Muscle of arm (tissue), 14 donors: ENCODE measurements at places on chromosomes 2 and 18. TPM values are rescaled to one million over a fixed set of nuclear protein-coding genes. Genes with fewer than 3 reads are reported as not detected.

DNA sequence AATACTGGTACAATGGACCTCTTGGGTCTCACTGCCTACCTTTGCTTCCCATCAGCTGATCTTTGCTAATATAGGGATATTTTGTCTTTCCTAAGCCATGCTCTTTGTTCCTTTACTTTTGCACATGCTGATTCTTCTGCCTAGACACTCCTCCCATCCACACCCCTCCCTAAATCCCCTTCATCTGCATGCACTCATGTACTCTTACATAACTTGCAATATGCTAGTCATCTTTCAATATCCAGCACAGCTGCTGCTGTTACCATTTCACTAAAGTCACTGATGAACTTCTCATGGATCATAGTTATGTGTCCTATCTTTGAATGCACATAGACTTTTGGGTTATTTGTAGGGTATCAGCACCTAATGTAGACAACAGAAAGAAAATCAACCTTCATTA, 18.5 kb upstream of the DTNA start:
- DNase-seq, result no peak

The CABYR gene
- 4.3 TPM for polyA plus RNA-seq

GRCh38 chr2:222353993-222354392, 55.2 kb upstream of the PAX3 start:
- DNase-seq, result peak; percentile 4

GRCh38 chr18:44130376-44130942, 550.2 kb upstream of the SETBP1 start:
- peak; percentile 35 for DNase-seq

DNA sequence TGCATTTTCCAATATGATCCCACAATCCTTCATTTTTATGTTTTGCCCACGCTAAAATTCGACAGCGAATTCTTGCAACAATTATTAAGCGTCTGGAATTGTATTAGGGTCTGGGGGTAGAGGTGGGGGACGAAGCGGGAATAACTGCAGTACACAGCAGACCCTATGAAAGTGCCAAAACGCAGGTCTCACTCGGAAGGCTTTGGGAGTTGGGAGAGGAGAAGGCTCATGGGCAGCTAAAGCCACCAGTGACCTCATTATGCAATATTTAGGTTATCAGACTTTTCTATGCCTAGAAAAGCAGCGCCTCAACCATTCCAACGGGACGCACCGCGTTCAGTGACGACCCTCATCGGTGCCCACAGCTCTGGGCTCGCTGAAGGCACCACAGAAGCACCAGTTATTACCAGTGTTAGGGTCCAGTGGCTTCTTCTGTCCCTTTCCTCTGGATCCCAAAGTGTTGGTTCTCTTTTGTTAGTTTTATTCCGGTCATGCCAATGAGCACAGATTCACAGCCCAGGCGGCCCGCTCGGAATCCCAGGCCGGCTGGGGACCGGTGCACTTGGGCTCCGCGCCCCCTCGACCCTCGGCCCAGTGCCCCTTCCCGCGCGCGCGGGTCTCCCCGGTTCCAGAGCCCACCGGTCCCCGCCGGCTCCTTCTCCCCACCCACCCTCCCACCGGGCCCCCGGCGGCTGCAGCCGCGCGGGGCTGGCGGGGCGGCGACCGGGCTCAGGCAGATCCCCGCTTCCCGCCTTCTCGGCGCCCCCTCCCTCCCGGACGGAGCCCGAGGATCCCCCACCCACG, 737 bp upstream of the MAPK4 start:
- no peak for DNase-seq

The SERPINB3 gene
- not detected for polyA plus RNA-seq

The ASB18 gene
- polyA plus RNA-seq, result 8.8 TPM

The GULP1 gene
- 21.0 TPM for polyA plus RNA-seq

DNA sequence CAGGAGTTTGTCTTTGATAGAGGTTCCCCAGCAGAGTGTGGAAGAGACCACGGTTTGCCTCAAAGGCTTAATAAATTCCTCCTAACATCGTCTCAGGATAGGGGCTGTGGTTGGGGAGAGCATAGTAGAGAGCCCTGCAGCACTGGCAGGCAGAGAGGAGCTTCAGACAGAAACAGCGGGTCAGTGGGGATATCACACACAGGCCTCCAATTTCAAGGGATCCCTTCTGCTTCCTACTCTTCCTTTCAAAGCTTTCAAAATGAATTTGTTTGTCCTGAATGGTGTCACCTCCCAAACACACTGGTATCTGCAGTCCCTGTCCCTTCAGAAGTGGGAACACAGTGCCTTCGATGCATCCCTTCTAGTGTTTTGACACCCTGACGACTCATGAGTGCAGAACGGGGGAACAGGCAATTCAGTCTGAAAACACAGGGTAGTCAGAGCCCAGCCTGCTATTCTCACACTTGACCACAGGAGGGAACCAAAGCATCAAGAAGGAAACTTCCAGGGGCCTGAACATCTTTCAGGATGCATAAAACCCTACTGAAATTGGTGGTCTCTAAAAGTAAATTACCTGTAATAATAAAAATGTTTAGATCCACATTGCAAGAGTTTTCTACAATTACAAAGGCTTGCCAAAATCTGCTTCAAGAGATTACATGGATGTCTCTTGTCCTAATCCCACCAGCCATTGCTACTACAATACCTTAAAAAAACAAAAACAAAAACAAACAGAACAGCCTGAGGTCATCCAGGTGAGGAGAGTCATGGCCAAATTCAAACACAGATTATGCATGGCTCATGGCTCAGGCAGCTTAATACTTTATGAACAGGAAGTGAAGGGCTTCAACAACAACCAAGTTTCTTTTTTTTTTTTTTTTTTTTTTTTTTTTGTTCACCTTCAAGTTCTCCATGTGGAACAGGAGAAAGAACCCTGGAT, 49.8 kb downstream of the SLC14A2 start:
- DNase-seq, result peak; percentile 76

DNA sequence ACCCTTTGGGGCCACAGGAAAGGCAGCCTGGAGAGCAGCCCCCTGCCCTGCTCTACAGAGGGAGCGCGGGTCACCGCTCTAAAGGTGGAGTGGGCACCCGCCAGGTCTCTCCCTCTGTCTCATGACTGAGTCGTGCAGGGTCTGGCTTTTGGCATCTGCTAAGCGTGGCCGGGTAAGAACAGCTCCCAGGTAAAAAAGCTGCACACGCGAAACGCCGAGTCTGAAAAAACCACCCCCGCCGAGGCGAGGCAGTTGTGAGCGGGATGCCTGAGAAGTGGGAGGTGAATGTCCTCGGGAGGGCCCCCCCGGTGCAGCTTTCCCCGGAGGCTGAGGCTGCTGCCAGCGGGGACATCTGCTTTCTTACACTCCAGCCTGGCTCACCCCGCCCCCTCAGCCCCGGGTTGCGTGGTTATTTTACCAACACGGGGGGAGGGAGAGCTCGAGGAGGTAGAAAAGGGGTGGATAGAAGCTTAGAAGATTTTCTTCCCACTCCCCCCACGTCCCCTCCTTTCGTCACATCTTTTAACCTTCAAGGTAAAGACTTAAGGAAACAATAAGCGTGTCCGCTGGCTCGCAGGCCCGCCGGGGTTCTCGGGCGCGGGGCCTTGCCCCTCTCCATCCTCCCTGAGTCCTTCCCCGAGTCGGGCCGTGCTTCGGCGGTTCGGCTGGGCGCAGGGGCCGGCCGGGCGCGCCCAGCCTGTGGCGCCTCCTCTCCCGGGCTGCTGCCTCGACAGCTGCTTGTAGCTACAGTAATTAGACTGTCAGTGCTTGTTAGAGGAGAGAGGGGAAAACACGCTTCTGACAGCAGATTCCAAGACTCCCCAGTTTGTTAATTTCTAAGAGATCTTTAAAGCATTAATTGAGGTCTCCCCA, 70.6 kb upstream of the PSMD14 start:
- peak; percentile 60 for DNase-seq

GRCh38 chr2:1495676-1496358, 82.6 kb downstream of the TPO start:
- no peak for DNase-seq

The LBX2 gene
- polyA plus RNA-seq, result 0.78 TPM

DNA sequence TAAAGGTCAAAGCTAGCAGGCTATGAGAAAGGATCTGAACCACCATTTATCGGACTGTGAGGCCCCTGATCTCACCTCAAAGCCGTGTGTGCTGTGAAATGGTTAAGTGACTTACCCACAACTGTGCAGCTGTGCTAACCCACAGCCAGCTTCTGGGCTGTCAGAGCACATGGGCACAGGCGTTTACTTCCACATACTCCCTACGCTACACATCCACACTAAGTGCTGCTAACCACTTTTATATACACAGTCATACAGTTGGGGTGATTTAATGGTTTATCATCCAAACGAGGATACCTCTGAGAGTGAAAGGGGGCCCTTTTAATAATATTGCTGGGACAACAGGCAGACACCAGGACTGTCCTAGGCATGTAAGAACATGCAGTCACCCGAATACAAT, 37.3 kb downstream of the CYRIA start:
- no peak for DNase-seq
